ENCODE measurements at places on chromosomes 13 and 19.

GRCh38 chr13:45055198-45055901 is 65.0 kb upstream of the GTF2F2 start:
- no peak for DNase-seq

DNA sequence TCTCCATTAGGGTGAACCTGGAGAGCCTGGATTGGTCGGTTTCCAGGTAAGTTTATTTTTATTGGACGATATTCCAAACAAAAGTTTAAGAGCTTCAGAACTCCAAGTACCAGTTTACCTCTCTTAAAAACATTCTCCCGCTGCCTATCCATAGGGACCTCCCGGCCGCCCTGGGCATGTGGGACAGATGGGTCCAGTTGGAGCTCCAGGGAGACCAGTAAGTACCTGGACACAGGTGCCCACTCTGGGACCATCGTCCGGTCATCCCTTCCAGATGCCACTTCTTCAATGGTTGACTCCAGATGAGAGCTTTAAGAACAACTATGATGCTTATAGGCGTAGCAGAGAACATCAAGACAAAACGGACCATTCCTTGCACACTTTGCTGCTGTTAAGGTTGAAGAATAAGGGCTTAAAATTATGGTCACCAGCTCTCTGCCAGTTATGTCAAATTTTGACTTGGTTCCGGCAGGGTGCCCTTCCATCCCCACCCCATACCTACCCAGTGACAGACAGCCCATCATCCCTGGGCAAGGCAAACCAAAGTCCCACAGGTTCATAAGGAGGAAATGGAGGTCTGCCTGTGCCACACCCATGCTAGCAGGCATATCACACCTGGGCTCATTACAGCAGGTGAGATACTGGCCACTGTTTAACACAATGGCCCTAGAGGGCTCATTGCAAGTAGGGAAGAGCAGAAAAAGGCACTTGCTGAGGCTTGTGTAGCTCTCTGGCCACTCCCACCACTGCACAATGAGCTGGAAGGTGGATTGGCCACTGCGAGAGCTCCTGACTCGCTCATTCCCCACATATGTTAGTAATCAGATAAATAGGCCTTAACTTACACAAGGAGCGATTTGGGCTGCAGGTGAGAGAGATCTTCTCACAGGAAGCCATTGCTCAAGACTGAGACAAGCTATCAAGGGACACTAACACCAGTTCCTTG is 123.6 kb downstream of the COL4A2 start:
- DNase-seq, result no peak

- no peak for DNase-seq
These were observed 94.7 kb downstream of the MIPEP start for GRCh38 chr13:23794267-23795161.

- no peak for DNase-seq
These were observed 15.1 kb downstream of the PRAM1 start for GRCh38 chr19:8487137-8487851.

DNA sequence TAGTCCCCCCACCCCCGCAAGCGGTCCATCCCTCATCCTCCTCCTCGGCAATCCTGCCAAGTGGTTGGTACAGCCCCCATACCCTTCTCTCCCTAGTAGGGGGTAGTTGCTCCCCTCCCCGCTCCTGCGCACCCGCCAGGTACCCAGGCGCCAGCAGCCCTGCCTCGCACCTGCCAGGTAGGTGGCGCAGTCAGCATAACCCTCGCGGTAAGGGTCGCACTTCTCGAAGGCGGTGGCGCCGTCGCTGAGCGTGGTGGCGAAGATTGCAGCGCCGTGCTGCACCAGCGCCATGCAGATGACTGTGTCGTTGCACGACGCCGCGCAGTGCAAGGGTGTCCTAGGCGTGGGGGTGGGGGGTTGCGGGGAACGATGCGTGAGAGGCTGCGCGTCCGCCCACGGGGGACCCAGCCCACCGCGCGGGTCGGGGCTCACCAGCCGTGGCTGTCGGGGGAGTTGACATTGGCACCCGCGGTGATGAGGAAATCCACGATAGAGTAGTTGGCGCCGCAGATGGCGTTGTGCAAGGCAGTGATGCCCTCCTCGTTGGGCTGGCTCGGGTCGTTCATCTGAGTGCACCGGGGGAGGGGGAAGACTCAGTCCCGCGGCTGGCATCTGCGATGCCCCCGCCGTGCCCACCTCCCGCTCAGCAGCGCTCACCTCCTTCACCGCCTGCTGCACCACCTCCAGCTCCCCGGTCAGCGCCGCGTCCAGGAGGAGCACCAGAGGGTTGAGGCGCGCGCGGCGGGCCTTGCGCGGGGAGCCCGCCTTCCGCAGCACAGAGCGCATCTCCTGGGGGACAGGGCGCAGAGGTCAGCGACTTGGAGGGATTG is 15.2 kb upstream of the ERCC2 start:
- no peak for DNase-seq

- DNase-seq, result peak; percentile 95
These were observed 4.8 kb downstream of the EMP3 start for GRCh38 chr19:48330012-48330681.

- peak; percentile 57 for DNase-seq
These were observed 154.4 kb downstream of the GGACT start for GRCh38 chr13:100434010-100434763.

DNA sequence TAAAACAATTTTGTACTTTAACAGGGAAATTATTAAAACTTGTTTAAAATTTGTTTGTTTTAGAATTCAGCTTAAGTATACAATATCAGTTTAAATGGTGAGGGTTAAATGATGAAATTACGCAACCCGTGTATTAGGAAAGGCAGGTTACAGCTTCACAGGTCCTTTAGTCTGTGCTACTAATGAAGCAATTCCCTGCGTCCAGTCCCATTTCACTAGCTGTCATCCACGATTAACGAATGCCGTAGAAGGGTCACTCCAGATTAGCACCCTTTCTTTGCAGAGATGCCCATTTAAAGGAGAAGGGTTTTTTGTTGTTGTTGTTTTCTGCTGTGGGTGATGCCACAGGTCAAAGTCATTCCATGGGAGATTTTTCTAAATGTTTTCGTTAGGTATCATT is 457.6 kb upstream of the SLC10A2 start:
- DNase-seq, result no peak
